Bronchus fibroblast of lung (primary cell): ENCODE measurements at places on chromosomes 16 and 17. TPM values are rescaled to one million over a fixed set of nuclear protein-coding genes. Genes with fewer than 3 reads are reported as not detected.

NXPH3 gene
- total RNA-seq = under 0.01 TPM in 1 of 2 replicates, not detected in the other

TMEM88 gene
- 0.74 and 4.2 TPM in 2 replicates for total RNA-seq

ESRP2 gene
- 0.30 and 0.50 TPM in 2 replicates for total RNA-seq

FBXW10 gene
- total RNA-seq = not detected in 2 replicates

GPR139 gene
- not detected in 2 replicates for total RNA-seq

SPATA32 gene
- not detected in 2 replicates for total RNA-seq

PIK3R5 gene
- not detected in 2 replicates for total RNA-seq

KRT25 gene
- total RNA-seq = not detected in 2 replicates

NEURL4 gene
- 9.9 and 12.2 TPM in 2 replicates for total RNA-seq

RFNG gene
- total RNA-seq = 42.0 and 45.8 TPM in 2 replicates

SYCE1L gene
- total RNA-seq = 0.34 and 1.0 TPM in 2 replicates

EVI2A gene
- 2.1 and 3.9 TPM in 2 replicates for total RNA-seq

KRTAP9-2 gene
- total RNA-seq = not detected in 2 replicates

YPEL3 gene
- 25.9 and 28.7 TPM in 2 replicates for total RNA-seq

TEX19 gene
- not detected in 2 replicates for total RNA-seq

NKIRAS2 gene
- 40.2 and 41.3 TPM in 2 replicates for total RNA-seq

SPHK1 gene
- total RNA-seq = 13.1 and 14.6 TPM in 2 replicates

KRTAP4-3 gene
- total RNA-seq = not detected in 2 replicates

FOXO3B gene
- total RNA-seq = 6.1 and 7.3 TPM in 2 replicates

CRAMP1 gene
- 5.5 and 6.6 TPM in 2 replicates for total RNA-seq

SLC16A11 gene
- total RNA-seq = 0.15 TPM in 1 of 2 replicates, not detected in the other

COG8 gene
- 34.5 and 35.8 TPM in 2 replicates for total RNA-seq

KCNH4 gene
- total RNA-seq = under 0.01 TPM in 1 of 2 replicates, not detected in the other

CCDC40 gene
- total RNA-seq = 1.0 and 2.0 TPM in 2 replicates

GINS2 gene
- total RNA-seq = 34.6 and 35.5 TPM in 2 replicates

NSF gene
- 24.5 and 28.2 TPM in 2 replicates for total RNA-seq

SULT1A1 gene
- total RNA-seq = 1.0 and 1.3 TPM in 2 replicates
